ENCODE measurements at places on chromosomes 1 and 21. TPM values are rescaled to one million over a fixed set of nuclear protein-coding genes. Genes with fewer than 3 reads are reported as not detected.
A peak's percentile ranks its signal among the peaks of the same experiment; 100 is the strongest.

GRCh38 chr1:186775036-186775435 lies 53.7 kb upstream of the PLA2G4A start:
- DNase-seq, result no peak

- DNase-seq, result peak; percentile 96
These were observed 139.2 kb downstream of the CLIC6 start for GRCh38 chr21:34807881-34808568.

DNA sequence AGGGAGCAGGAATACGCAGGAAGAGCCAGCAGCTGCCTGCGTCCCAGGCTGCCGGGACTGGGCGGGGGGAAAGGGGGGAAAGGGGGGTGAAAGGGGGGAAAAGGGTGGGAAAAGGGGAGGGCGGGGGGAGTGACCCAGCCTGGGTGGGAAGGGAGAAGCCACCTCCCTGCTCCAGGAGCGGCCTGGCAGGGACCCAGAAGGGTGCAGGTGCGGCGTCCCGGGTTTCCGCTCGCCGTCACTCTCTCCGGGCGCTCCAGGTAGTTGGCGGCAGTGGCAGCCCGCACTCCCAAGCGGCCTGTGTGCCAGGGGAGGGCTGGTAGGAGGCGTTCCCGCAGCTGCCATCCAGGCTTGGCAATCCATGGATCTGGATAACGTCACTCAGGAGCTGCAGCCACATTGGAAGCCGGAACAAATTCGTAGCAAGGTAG lies 141.0 kb upstream of the NGF start:
- no peak for DNase-seq

DNA sequence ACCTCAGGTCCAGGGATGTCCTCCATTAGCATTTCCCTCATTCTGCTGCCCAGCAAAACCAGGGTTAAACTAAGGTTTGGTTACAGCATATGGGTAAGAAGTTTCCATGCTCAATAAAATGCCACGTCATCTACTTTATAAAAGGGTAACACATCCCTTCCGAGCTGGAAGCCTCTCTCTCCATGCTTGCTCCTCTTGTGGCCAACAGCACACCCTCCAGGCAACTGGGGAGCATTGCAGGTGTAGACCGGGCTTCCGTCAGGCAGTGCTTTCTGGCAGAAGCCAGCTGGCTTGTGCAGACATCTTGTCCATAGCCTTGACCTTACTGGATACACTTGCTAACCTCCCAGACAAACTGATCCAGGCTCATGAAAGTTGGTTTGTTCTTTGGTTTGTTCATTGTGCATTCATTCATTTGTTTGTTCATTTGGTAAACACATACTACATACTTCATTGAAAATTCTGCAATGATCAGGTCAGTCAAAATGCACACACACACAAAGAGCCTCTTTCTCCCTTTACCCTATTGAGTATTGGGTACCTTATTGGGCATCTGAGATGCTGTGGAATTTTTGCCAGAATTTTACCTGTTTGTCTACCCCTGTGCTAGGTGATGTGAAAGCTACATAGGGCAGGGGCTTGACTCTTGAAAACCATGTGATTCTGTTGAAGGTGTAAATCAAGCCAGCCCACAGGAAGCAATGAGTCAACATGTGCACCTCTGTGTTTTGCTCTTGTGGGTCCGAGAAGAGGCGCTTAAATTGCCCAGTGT lies 422.8 kb downstream of the CAMTA1 start:
- DNase-seq, result peak; percentile 64

GRCh38 chr1:30919025-30919881 lies 10.7 kb upstream of the SDC3 start:
- DNase-seq, result peak; percentile 56

DNA sequence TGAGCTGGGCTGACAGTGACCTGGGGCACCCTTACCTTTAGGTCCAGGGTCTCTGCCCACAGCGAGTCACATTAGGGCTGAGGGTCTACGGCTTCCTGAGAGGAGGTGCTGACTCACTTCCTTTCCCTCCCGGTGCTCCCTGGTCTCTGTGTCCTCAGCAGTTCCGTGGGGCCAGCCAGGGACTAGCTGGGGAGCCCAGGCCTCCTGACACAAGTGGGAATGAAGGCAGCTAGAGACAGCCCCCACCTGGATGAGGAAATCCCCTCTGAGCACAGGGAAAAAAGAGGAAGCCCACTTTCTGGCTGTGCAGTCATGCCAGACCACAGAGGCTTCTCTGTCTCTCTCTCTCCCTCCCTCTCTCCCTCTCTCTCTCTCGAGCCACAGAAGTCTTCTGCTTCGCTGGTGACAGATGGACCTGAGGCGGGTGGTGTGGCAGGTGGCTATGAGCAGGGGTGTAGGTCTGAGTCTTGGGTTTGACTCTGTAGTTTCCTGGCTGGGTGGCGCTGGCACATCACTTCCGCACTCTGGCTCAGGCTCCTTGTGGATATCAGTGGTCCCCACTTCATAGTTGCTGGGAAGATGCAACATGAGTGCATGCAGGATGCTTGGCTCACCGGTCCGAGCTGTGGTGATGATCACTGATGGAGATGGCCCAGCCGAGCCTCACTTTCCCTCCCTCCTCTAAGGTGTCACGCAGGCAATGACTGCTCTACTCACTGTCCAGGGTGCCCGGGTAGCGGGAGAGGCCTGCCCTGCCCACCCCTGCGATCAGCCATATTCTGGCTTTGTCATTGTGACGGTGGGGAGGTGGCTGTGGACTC lies 3.5 kb downstream of the SLC66A1 start:
- peak; percentile 23 for DNase-seq

Gene LCE1F
- 20.7 TPM for total RNA-seq

GRCh38 chr21:31732597-31733550 lies 956 bp upstream of the SCAF4 start:
- no peak for DNase-seq

GRCh38 chr1:69707103-69707502 lies 139.4 kb downstream of the LRRC7 start:
- no peak for DNase-seq

- DNase-seq, result no peak
These were observed 46.9 kb downstream of the ZSCAN20 start for GRCh38 chr1:33519240-33519884.

GRCh38 chr1:7574121-7575040 lies 196.7 kb upstream of the VAMP3 start:
- DNase-seq, result no peak

DNA sequence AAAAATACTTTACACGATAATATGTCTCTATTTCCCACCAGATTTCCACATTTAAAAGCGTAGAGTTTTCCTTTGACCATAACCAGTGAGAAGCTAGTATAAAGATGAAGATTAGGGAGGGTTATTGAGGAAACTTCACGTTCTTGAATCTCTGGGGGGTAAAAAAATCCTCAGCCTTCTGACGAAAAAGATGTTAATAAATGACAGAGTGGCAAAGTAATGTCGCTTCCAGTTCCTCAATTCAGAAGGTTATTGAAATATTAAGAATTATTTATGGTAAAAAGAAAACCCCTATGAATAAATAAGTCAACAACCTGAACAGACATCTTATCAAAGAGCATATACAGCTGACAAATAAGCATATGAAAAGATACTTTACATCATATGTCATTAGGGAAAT lies 241.0 kb downstream of the GPATCH2 start:
- DNase-seq, result no peak

Gene SV2A
- total RNA-seq, result 2.4 TPM

Gene CDCA8
- 7.9 TPM for total RNA-seq

DNA sequence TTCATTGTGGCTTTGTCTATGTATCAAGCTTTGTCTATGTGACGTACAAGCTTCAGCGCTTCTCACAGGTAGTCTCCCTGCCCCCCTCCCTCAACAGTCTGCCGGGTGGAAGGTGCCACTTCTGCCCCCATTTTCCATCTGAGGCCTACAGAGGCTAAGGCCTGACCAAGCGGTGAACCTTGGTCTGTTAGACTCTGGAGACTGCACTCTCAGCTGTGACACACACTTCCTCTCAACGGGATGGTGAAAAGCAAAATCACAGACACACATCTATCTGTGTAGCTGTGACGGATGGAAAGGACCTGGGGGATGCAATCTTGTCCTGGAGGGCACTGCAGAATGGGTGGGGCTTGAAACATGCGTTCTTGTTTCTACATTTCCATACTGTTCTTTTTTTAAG lies 152.9 kb upstream of the EDN2 start:
- DNase-seq, result no peak

DNA sequence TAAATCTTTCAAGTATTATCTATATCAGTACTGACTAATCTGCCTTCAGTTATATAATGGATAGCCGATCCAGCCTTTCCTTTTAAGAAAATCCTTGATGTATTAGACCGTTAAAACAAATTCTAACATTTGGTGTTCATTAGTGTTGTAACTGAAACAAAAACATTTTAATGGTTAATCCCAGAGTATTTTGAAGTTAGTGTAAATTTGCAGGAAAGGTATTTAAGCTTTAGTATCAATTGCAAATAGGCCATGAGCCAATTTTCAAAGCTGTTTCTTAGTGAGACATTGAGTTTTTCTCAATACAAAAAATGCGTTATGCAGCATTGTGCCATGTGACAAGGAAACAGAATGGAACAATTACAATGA lies 29.6 kb downstream of the DISP1 start:
- no peak for DNase-seq

DNA sequence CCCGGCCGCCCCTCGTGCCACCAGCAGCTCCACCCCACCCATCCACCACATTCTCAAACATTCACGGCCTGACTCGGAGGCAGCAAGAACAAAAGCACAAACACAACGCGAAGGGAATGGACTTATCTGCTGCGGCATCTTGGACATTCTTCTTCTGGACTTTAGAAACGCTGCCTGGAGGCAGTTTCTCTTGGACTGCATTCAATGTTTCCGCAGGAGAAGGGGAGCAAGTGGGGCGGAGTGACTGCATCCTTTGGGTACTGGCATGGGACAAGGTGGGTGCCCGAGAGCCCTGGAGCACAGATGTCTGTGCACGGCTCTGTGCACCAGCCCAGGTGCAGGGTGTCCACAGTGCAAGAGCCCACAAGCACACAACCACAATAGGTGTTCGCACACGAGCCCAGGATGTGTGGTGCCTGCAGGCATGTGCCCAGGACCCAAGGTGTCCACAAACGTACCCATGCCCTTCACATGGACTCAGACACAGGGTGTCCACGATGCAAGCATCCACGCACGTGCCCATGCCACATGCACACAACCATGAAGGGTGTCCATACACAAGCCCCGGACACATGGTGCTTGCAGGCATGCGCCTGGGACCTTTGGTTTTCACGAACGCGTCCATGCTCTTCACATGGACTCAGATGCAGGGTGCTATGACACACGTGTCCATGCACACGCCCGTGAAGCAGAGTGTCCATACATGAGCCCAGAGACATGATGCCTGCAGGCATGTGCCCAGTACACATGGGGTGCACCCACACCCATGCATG lies 53.6 kb downstream of the WNT9A start:
- DNase-seq, result peak; percentile 60

Gene WNT3A
- total RNA-seq, result not detected

Gene SIK1
- total RNA-seq, result 44.9 TPM

- peak; percentile 13 for DNase-seq
These were observed 14.1 kb upstream of the TNR start for GRCh38 chr1:175757381-175758015.

Gene GUCA2A
- total RNA-seq, result not detected

Gene TIPRL
- total RNA-seq, result 32.5 TPM

Gene VCAM1
- total RNA-seq, result 0.17 TPM

DNA sequence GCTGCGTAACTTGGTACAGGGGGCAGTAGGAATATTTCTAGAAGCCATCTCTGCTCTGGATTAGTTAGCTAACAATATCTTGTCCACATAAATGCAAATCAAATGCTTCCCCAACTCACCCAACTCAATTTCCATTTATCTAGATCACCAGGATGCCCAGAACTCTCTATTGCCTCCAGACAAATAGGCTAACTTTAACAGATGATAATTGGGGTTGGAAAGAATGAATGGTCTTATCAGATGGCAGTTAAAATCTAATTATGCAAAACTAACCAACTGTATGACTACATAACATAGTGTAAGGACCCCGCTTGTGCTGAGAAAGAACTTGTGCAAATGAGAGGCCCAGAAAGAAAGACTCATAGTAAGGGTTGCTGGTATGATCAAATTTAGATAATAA lies 1024.8 kb downstream of the PLA2G4A start:
- no peak for DNase-seq

Gene ACKR1
- not detected for total RNA-seq

DNA sequence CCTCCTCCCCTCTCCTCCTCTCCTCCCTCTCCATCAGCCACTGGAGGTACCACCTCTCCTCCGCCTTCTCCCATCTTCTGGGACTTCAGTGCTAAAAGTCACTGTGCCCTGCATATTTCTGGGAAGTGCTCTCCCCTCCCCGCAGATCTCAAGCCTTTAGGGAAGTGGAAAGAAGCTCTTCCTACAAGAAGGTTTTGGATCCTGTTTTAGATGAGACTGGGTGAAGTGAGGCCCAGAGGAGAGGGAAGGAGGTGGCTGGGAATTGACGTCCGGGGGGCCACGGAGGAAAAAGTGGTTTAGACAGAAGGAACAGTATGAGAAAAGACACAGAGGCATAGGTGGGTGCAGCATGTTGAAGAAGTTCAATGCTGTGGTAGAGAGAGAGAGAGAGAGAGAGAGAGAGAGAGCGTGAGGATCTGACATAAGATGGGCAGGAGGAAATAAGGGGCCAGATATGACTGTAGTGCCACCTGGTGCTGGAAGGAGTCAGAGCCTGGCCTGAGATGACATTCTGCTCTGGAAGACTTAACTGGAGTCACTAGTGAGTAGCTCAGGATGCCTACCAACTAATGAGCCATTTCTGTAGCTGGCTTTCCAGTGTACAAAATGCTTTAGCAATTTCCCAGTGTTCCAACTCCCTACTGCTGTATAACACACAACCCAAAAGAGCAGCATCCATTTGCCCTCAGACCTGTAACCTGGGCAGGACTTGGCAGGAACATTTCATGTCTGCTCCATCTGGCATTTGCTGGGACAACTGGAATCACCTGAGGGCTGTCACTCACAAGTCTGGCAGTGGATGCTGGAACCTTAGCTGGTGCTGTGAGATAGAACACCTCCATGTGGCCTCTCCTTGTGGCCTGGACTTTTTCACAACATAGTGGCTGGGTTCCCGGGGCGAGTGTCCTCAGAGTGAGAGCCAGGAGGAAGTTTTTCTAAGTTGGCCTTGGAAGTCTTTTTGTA lies 16.6 kb upstream of the ZSCAN20 start:
- DNase-seq, result peak; percentile 74

Gene SYTL1
- 63.3 TPM for total RNA-seq

Gene PBXIP1
- total RNA-seq, result 52.0 TPM

Gene SLFNL1
- total RNA-seq, result 0.12 TPM

- DNase-seq, result no peak
These were observed 12.5 kb downstream of the ACTRT2 start for GRCh38 chr1:3033790-3034090.

GRCh38 chr1:211882381-211883004 lies 51.9 kb upstream of the LPGAT1 start:
- DNase-seq, result no peak

Data from mammary epithelial cell (primary cell).